Tracheal epithelial cell (primary cell): ENCODE measurements at places on chromosomes 1 and 21. TPM values are rescaled to one million over a fixed set of nuclear protein-coding genes. Genes with fewer than 3 reads are reported as not detected.

CD247 gene
- not detected in 2 replicates for total RNA-seq

G0S2 gene
- total RNA-seq: 163 and 658 TPM in 2 replicates

CELA2B gene
- not detected in 2 replicates for total RNA-seq

FNDC10 gene
- total RNA-seq: 0.64 and 2.4 TPM in 2 replicates

CAPN8 gene
- not detected in 2 replicates for total RNA-seq

CFHR5 gene
- total RNA-seq: not detected in 2 replicates

MROH9 gene
- not detected in 2 replicates for total RNA-seq

RGS5 gene
- total RNA-seq: 3.2 and 4.1 TPM in 2 replicates

CFHR4 gene
- total RNA-seq: not detected in 2 replicates

PLCH2 gene
- 91.0 and 107 TPM in 2 replicates for total RNA-seq

PRDX6 gene
- total RNA-seq: 230 and 301 TPM in 2 replicates

KCNE1 gene
- total RNA-seq: under 0.01 TPM in 1 of 2 replicates, not detected in the other

PTPN22 gene
- 0.21 and 0.96 TPM in 2 replicates for total RNA-seq

VAMP3 gene
- 65.4 and 68.4 TPM in 2 replicates for total RNA-seq

RHD gene
- not detected in 2 replicates for total RNA-seq
